RWPE1 (cell line): ENCODE measurements at places on chromosomes 12 and 14.

DNA sequence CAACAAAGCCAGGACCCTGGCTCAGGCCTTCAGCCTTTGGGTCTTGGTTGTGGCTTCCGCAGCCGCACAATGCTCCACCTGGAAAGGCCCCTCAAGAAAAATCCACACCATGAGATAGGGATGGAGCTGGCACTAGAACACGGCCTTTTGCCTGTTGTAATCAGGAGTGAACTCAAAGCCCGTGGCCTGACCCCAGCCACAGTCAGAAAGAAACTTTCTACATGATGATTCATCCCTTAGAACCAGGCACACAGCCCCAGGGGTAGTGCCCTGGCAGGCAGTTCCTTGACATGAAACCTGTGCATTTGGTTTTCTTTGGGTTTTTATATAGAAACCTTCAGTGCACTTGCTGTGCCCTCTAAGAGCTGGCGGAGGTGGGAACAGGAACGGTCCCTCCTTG, 5.1 kb downstream of the CLMN start:
- DNase-seq = peak; percentile 94

GRCh38 chr12:122126713-122127597, 47.1 kb downstream of the IL31 start:
- DNase-seq = no peak

DNA sequence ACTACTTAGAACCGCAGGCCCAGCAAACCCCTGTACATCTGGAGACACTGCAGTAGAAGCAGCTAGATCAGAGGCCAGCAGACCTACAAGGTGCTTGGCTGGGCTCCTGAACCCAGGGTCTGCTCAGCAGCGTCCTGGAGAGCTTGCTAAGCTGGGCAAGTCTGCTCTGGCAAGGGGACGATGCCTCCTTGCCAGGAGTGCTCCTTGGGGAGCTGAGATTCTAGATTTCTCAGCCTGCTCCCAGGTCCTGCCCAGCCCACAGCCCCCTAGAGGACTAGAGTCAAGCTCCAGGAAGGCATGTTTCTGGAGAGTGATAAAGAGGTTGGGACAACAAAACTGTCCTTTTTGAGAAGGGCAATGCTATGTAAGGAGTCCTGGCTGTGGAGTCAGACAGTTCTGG, 60.3 kb downstream of the HSPB8 start:
- DNase-seq = no peak

DNA sequence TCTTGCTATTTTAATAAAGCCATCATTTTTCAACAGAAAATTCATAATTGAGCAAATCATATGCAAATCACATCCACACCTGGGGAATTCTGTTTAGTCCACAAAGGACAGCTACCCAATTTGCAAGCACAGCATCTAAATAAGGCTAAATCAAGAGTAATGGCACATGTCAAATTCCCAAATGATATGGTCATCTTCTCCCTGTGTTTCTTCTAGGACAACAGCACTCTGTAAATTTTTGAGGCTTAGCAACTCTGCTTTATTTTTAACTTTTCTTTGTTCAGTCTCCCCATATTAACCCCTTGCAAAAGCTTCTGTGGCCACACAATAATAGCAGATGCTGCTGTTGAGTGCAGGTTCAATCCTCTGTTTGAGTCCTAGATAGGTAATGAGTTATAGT, 155.6 kb upstream of the DAAM1 start:
- DNase-seq = no peak

DNA sequence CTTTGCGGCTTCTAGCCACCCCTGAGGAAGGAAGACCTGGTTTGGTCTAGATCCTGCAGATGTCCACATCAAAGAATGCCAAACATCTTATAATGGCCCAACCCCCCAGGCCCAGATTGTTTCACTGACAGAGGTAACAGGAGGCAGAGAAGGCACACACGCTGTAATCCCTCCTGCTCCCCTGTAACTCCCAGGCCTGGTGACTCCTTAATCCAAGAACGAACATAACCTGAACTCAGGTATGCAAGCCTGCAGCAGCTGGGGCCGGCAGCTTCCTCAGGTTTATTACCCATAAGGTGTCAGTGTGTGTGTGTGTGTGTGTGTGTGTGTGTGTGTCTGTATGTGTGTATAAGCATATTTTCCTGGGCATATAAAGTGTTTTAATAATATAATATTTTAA, 52.7 kb downstream of the ERH start:
- DNase-seq = no peak

DNA sequence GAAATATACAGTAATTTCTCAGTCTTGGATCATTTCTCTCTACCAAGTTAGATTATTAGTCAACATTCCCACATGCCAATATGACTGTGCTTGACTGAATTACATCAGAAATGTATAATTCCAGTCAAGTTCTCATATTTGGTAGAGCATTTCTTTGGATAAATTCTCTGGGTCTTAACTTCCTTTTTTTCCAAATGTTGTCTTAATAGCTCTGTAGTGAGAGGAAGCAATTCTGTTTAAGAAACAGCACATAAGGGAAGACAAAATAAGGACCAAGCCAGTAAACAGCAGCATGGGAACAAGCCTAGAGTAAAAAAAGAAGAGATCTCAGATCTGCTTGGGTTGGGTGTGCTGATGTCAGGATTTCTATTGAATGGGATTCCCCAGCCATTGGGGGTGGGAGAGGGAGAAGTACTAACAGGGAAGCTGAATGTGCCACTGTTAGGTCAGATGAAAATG, 14.2 kb upstream of the DYRK2 start:
- no peak for DNase-seq

DNA sequence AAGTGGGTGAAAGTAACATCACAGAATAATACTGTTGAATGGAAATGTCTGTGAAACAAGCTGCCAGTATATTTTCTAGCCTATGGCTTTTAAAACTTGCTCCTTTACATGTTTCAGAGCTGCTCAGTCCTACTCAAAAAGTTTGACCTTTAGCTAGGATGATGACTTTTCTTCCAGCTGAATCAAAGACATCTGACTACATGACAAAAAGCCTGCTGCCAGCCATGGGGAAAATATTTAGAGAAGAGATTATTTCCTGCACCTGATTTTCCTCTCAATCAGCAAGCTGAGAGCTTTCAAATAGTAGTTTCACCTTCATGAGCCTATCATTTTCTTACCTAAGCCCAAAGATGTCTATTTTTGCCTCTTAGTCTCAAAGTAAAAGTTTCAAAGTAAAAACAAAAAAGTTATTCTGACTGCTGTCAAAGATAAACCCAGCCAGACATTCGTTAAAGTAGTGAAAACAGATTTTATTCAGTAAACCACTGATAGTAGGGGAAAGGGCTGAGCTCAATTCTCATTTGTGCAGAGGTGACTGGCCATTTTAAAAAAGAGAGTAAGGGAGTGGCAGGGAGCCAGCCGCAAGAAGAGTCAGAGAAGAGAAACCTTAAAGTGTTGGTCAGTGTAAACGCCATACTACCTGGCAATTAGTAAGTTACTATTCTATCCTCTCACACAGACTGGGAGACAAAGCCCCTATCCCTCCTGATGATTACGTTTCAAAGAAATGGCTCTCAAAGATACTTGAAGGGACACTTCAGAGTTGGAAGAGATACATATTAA, 2.2 kb downstream of the ATP6V1D start:
- DNase-seq = no peak

GRCh38 chr12:4177262-4177661, 96.3 kb upstream of the CCND2 start:
- DNase-seq = no peak

- no peak for DNase-seq
These were observed 572.3 kb downstream of the PRKD1 start for GRCh38 chr14:29355331-29355730.

GRCh38 chr14:45258073-45258472, 5.1 kb upstream of the MIS18BP1 start:
- DNase-seq = no peak

DNA sequence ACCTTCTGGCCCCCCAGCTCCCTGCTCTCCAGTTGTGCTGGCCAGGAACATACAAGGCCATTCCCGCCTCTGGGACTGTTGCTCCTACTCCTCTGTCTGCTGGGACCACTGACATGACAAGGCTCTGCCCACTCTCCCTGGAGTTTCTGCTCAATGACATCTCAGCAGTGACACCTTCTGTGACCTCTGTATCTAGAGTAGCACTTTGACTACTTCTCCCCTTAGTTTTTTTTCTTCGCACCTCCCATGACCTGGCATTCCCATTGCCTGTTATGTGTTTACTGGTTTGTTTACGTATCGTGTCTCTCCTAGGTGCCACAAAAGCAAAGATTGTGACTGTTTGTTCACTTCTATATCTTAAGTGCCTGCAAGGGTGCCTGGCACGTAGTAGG, 40.1 kb upstream of the TMEM263 start:
- no peak for DNase-seq
